ENCODE measurements at places on chromosomes 2 and 18.
A peak's percentile ranks its signal among the peaks of the same experiment; 100 is the strongest.

GRCh38 chr2:102337481-102338386 lies 17.9 kb upstream of the IL18R1 start:
- DNase-seq = no peak

DNA sequence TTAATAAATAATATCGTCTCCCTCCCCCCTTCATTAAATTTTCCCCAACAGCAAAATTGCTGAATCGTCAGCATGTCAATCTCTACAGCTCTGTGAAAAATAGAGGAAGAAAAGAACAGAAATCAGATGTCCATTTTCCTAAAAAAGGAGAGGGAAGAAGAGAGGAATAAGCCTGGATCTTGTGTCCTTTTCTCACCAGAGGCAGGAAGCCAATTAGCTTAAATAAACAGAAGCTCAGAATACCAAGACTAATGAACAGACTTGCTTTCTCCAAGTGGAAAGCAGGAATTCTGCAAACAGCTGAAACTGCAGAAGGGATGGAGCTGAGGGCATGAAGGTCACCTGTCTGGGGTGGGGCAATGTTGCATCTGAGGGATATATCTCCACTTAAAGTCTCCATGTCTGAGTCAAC lies 265.7 kb downstream of the CCDC85A start:
- no peak for DNase-seq

DNA sequence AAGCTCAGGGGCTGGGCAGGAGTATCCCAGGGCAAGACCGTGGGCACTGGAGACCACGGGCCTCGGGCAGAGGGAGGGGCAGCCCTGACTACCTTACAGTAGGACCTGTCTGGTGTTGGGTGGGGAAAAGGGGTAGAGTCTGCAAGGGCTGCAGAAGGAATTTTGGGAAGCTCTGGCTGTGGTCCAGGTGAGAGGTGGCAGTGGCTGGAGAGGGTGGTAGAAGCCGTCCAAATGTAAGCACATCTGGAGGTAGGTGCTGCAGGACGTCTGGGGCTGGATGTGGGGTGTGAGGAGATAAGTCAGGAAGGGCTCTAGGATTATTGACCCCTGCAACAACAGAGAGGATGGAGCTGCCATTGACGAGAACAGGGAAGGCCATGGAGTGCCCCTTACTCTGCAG lies 486.7 kb downstream of the EIPR1 start:
- no peak for DNase-seq

- DNase-seq = no peak
Observed at GRCh38 chr2:38213619-38214167, 137.7 kb upstream of the CYP1B1 start.

- DNase-seq = no peak
Observed at GRCh38 chr18:61860302-61860701, 32.5 kb downstream of the RNF152 start.

DNA sequence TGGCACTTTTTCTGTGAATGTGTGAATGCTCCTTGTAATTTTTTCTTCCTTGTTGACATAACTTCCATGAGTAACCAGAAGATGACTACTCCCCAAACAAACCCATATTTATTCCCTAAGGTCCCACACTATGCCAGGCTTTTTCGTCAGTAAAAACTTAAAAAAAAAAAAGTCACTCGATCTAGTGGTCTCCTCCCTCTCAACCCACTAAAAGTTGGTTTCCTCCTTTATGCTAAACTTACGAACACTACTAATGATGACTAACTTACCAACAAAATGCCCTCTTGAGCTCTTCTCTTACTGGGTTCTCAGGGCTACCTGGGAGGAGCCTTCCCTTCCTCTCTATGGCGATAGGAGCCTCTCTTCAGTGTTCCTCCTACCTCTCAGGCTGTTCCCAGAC lies 18.2 kb downstream of the ACVR1 start:
- peak; percentile 81 for DNase-seq

DNA sequence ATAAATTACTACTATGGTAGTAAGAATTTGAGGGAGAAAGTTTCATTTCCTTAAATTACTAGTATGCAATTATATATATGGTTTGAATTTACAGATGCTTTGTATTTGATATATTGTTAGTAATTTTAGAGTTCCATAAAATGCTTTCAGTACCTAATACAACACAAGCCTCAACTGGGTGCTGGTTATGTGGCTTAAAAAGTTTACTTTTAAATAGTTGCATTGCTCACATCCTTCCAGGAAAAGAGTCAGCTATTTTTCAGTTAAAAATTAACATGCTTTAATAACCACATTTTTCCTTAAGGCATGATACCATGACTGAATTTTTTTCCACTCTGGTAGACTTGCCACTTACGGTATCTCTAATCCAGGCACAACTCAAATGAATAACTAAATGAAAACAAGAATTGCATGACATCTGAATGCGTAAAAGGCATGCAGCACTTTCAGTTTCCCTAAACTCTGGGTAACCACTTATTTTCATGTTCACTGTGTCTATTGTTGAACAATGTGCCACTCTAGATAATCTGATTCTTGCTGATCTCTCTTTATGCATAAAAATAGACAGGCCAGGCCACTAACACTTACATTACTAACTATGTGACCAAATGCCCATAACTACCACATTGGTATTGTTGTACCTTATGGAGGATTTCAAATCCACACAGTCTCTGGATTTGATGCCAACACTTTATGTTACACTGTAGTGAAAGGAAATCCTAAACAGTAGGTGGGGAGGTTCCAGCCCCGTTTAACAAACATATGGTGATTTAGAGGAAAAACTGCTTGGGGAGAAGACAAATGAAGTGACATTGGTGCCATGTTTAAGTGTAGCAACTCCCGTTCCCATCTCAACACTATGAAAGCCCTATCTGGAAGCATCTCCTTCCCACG lies 35.5 kb upstream of the SLC35F5 start:
- peak; percentile 48 for DNase-seq

DNA sequence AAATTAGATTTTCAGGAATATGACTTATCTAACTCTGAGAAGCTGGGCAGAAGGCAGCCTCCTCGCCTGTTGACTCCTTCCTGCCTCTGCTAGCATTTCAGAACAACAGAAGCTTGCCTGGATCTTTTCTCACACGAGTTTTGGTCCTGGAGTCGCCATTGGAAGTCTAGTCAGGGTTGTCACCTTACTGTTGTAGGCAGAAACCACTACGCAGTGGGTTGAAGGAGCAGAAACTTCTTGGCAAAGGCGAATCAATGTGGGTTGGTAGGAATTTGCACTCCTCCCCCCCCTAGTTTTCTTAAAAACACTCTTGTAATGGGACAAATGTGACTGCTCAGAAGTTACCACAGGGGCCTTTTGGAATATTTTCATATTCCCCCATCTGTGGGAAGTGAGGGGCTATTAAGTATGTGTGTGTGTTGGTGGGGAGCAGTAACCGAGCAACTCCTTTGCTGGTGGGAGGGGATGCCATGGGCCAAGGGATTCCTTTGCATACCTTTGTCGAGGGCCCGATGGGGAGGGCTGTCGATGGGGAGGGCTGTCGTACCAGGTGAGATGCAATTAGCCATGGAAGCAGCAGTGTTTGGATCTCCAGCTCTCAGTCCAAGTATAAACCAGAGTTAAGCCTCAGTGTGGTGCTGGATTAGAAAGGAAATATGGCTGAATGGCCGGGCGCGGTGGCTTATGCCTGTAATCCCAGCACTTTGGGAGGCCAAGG lies 117.4 kb downstream of the FMNL2 start:
- DNase-seq = no peak

- DNase-seq = peak; percentile 16
Observed at GRCh38 chr2:237935740-237936452, 30.9 kb upstream of the UBE2F start.

GRCh38 chr2:130376433-130377293 lies 20.8 kb downstream of the PTPN18 start:
- DNase-seq = no peak

DNA sequence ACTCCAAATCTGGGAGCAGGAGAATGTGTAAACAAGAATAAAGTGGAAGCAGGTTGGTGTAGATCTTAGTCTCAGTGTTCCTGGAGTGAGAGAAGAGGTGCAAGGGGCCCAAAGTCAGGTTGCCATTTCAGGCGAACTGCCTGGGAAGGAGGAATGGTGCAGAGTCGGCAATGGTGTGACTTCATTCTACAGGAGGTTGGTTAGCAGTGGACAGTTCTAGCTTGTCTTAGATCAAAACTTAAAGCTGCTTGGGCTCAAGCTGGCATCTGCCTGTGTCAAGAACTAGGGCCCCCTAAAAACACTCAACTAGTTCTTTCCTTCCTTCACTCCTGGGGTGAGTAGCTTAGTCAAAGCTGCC lies 3.5 kb downstream of the STK16 start:
- DNase-seq = no peak

DNA sequence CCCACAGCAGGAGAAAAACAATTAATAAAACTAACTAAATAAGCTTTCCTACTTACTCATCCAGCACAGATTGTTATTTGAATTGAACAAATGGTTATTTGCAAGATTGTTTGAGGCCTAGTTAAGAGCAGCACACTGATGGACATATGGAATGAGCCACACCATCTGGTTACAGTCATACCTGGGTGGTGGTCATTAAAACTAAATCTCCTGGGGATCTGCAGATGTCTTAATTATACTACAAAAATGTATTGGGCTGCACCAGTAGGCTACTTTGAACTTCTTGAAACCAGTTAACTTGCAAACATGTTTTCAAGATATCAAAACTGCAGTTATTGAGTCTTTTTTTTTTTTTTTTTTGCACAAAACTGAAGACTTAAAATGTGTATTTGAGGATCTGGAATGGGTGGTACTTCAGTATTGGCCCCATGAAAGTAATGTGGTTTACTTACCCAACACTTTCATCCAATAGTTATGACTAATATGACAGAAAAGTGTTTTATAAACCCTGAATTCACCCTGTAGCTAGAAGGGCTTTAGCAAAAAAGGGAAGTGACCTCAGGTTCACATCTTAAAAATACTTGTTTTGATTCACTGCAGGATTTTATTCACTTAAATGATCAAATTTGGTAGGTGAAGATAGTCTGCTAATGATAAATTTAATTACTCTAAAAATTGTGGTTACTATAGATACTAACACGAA lies 10.8 kb downstream of the AGFG1 start:
- peak; percentile 18 for DNase-seq

Measured in fibroblast of skin of back (primary cell).